ENCODE measurements at places on chromosomes 7 and 10.

GRCh38 chr10:662223-662605, 27.3 kb downstream of the DIP2C start:
- no peak for DNase-seq

DNA sequence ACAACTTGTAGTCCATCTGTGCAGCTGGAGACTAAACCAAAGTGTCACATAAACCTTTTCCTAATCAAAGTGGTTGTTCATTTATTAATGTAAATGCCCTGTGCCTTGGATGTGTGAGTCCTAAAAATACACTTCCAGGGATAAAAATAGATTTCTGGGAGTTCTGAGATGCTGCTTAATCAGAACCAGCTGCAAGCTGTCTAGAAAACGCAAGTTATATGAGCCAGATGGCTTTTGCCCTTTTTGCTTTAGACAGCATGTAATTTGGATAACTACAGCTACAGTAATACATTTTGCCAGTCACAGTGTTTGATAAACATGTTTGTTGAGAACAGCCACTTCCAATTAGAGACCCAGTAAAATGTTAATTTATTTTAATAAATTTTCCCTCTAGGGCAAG, 185.1 kb upstream of the PRPS1L1 start:
- no peak for DNase-seq

GRCh38 chr10:24569828-24570657, 153.6 kb downstream of the ARHGAP21 start:
- DNase-seq = no peak

DNA sequence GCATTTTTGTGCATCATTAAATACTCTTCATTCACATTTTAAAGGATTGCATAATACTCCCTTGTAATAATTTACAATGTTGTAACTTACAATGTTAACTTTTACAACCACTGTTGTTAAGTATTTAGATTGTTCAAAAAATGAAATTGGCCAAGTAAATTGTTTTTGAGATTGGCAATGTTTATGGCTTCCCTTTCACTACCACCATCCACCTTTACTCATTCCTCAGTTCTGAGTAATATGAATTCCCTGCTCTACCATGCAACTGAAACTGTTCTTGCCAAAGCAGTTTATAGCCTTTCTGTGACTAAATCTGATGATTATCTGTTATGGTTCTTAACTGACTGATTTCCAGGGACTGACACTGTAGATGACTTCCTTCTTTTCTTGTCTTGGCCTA, 80.5 kb upstream of the TMEM106B start:
- no peak for DNase-seq

All from memory B cell (primary cell).